Spinal cord (tissue), 10 donors: ENCODE measurements at places on chromosomes 1 and 21.

DNA sequence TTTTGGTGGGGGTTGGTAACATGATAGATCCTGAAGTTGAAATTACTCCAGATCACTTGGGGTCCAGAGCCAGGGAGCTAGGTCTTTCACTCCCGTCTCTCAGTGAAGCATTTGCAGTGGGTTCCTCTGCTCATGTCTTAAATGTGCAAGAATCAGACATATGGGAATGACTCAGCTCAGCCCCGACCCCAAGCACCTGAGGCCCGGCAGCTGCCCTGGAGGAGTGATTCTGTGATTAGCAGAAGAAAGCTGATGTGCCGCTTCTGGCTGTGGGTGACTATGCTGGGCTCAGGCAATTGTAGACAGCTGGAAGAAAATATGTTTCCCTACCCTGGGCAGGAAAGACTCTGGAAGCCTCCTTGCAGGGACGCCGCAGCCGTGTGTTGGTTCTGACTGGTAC is 601.7 kb downstream of the NPHP4 start:
- DNase-seq = no peak

- DNase-seq = no peak
Observed at GRCh38 chr1:237390823-237391222, 348.8 kb downstream of the RYR2 start.

- DNase-seq = no peak
Observed at GRCh38 chr21:18318156-18318555, 73.5 kb downstream of the CHODL start.

DNA sequence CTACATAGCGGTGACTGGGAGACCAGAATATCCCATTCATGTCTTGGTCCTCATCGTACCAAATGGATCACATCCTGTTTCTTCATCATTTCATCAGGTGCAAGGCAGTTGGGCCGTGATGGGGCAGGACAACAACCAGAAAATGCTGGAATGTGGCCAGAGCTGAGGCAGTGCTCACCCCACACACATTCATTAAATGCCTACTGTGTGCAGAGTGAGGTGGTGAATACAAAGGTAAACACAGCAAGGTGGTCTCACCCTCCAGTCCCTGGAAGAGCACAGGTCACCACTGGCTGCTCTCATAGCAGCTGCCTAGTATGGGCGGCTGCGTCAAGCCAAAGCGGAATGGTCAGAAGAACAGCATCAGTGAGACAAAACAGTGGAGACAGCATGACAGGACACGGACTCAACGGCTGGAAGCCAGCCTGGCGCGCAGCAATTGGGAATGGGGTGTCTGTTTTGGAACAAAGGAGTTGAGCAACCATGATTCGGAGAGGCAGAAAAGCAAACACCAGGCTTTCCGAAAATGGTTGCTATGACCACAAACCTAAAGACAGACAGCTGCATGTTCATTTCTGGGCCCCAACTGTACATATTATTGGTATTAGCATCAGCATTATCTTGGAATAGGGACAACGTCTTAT is 5.6 kb upstream of the ADAMTSL4 start:
- DNase-seq = no peak

DNA sequence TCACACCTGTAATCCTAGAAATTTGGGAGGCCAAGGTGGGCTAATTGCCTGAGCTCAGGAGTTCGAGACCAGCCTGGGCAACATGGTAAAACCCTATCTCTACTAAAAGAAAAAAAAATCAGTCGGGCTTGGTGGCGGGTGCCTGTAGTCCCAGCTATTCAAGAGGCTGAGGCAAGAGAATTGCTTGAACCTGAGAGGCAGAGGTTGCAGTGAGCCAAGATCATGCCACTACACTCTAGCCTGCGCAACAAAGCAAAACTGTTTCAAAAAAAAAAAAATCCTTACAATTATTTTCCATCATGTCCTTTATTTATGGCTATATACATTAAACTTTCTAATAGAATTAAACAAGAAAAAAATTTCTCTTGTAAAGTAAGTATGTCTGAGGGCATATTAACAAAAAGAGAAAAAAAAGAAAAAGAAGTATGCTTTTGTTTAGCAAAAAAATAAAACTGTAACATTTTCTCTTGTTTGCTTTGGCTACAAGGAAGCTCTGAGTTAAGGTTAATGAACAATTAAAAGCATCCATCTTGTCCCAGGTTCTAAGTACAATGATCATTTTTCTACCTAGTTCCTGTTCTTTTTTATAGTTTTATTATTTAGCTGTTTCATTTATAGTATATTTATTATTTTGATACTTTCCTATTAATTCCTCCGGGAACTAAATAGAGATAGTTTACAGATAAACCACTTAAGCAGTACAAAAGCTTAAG is 18.1 kb downstream of the TMEM50B start:
- DNase-seq = no peak

DNA sequence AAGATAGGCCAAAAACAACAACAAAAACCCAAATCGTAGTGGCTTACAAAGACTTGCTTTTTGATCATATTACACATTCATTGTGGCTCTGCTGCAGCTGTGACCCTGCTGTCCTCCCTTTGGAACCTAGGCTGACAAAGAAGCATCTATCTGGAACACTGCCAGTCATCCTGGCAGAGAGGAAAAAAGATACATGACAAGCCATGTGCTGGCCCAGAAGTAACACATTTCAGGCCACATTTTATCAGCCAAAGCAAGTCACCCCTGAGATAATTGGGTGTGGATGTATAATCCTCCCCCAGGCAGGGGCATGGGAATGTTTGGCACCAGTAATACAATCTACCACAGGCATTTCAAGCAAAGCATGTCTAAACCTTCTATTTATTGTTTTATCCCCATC is 37.2 kb upstream of the AGO1 start:
- DNase-seq = no peak

- no peak for DNase-seq
Observed at GRCh38 chr1:4072481-4073153, 172.5 kb upstream of the C1orf174 start.

GRCh38 chr1:41840592-41841246 is 78.0 kb downstream of the HIVEP3 start:
- DNase-seq = no peak

DNA sequence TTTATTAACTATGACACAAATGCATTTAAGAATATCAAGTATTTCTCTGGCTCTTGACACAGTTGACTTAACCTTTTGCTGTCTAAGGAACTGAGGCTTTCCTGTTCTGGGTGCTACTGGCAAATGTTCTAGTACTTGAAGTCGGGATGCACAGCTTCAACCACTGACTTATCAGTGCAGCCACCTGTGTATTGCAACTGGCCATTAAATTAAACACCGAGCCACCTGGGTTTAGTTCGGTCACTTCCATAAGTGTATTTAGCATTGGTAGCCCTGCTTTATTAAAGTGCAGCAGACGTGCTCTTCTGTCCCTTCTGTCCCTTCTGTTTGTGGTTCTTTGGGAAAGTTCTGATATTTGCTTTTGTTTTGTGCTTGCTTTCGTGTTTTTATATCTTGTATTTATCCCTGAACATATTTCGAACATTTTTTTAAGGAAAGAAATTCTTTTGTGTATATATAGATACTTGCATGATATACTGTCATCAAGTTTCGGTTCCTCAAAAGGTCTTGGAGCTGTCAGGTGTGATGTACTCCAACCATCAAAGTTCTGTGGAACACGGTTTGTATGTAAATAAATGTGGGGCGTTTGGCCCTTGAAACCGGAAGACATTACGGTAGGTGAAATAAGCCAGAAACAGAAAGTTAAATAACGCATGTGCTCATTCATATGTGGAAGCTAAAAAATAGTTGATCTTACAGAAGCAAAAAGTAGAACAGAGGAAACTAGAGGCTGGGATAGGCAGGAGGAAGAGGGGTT is 297.9 kb upstream of the GREM2 start:
- no peak for DNase-seq

DNA sequence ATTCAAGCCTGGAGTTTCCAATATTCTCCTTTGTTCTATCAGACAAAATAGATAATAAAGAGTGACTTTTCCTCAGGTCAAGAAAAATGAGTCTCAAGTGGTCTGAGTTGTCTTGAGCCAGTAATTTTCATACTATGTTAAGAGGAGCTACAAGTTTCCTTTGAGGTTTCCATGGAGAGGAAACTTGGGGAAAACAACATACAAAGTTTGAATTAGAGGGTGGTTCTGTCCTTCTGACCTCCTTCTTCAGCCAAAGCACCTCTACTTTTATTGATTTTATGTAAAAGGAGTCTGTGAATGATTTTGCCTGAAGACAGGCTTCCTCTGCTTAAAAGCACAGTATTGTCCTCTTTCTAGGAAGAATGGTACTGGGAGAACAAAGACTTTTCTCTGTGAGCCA is 497.2 kb upstream of the PKN2 start:
- no peak for DNase-seq

- no peak for DNase-seq
Observed at GRCh38 chr1:41448821-41449220, 35.7 kb downstream of the EDN2 start.

GRCh38 chr1:78834201-78834741 is 172.3 kb downstream of the ADGRL4 start:
- DNase-seq = no peak

DNA sequence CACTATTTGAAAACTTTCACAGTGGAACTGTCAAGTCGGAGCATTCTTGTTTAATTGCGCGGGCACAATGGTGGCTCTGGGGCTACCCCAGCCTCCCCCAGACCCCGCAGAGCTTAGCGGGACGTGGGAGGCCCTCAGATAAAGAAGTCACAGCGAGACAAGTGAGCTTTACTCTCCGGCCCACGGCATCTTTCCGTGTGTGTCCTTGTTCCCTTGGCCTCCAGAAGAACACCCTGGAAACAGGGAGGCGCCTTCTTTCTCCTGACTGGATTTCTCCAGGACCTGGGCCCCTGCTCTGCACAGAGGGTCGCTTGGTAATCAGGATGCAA is 382.8 kb downstream of the RRAGC start:
- DNase-seq = no peak

DNA sequence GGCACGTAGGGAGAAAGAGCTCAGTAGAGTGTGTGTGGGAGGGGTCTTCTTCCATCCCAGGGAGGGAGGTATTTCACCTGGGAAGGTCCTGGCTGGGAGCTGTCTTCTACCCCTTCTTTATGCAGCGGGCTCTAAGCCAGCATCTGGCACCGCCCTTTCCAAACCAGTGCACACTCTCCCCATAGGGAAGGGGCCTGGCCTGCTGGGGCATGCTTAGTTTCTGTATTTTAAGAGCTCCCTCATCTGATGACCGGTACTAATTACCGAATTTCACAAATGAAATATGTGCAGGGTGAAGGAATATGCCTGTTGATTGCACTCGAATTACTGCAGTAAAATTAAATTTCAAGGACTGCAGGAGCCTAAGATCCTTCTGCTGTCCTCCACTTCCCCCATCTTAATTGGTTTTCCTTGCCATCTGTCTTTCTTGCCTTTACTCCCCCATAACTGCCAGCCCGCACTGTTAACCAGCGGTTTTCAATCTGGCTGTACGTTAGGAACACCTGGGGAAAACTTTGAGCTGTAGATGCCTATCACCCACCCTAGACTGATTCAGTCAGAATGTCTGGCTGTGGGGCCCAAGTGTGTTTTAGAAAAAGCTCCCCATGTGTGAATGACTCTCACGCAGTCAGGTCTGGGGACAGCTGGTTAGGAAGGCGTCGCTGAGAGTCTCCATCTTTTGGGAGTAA is 20.1 kb downstream of the GALNT2 start:
- DNase-seq = no peak

GRCh38 chr1:27154469-27154990 is 395 bp downstream of the SLC9A1 start:
- DNase-seq = no peak

GRCh38 chr1:221760911-221761310 is 19.0 kb upstream of the DUSP10 start:
- DNase-seq = no peak

GRCh38 chr1:229665912-229666558 is 40.0 kb downstream of the URB2 start:
- peak; percentile 32 for DNase-seq

- no peak for DNase-seq
Observed at GRCh38 chr1:222096476-222096772, 354.5 kb upstream of the DUSP10 start.

DNA sequence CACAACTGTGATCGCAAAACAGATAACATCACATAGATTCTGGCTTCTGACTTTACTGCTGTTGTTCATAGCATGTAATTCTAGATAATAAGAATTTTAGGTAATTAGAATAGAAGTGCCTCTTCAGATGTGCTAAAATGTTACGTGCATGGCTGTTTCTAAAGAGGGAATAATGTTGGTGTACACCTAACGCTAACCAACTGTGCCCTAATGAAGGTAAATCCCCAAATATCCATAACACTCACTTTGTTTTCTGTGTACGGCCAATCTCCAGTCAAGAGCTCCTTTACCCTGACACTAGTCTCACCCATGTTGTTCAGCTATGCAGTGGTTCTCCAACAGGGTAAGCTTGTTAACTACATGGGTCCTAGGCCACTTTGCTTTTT is 44.4 kb downstream of the APP start:
- no peak for DNase-seq

- no peak for DNase-seq
Observed at GRCh38 chr1:23376890-23377811, 7.5 kb upstream of the ZNF436 start.

- no peak for DNase-seq
Observed at GRCh38 chr1:206736878-206737728, 33.5 kb upstream of the IL19 start.

- DNase-seq = peak; percentile 98
Observed at GRCh38 chr21:45643021-45643980, at the start of gene PCBP3. Gene PCBP3, plus strand, starts transcription at chr21:45643725. Its CDS starts 206,361 bp downstream, at chr21:45850086.

- peak; percentile 60 for DNase-seq
Observed at GRCh38 chr1:180167021-180167701, 12.5 kb downstream of the QSOX1 start.

GRCh38 chr1:182784556-182785171 is 4.9 kb upstream of the NPL start:
- no peak for DNase-seq

DNA sequence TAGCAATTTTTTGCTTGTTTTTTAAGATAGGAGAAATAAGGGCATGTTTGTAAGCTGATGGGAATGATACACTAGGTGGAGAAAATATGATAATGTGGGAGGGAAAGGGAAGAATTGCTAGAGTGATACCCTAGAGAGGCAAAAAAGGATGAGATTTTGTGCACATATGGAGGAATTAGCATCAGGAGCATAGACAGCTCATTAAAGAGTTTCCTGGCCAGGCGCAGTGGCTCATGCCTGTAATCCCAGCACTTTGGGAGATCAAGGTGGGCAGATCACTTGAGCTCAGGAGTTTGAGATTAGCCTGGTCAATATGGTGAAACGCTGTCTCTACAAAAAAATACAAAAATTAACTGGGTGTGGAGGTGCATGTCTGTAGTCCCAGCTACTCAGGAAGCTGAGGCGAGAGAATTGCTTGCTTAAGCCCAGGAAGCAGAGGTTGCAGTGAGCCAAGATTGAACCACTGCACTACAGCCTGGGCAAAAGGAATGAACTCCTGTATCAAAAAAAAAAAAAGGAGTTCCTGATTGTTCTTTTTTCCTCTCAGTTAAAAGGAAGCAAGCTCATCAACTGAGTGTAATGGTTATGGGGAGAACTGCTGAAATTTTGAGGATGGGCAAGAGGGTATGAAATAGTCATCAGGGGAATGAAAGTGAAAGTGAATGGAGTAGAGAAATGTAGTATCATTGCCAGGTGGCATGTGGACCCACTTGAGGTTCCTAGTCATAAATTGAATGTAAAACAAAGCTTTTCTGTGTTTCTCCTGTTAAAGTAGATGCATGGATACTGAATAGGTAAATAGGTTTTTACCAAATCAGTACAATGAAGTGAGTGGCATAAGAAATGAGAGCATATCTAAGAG is 35.5 kb downstream of the SH3GLB1 start:
- DNase-seq = no peak

- DNase-seq = no peak
Observed at GRCh38 chr1:221708076-221708571, 33.8 kb downstream of the DUSP10 start.

GRCh38 chr21:16088056-16088455 is 358.3 kb downstream of the USP25 start:
- no peak for DNase-seq

- DNase-seq = no peak
Observed at GRCh38 chr1:192706936-192707335, 71.0 kb downstream of the RGS13 start.
